Non-pigmented ciliary epithelial cell (primary cell): ENCODE measurements at places on chromosomes 6 and 20.

- DNase-seq, result peak; percentile 6
These were observed 45.3 kb downstream of the SMLR1 start for GRCh38 chr6:130872250-130873095.

GRCh38 chr20:57660922-57661745 is 40.9 kb upstream of the ZBP1 start:
- DNase-seq, result no peak

- DNase-seq, result no peak
These were observed 25.3 kb downstream of the RAB44 start for GRCh38 chr6:36722879-36723278.

- DNase-seq, result no peak
These were observed 168.6 kb downstream of the GMPR start for GRCh38 chr6:16406966-16407365.

DNA sequence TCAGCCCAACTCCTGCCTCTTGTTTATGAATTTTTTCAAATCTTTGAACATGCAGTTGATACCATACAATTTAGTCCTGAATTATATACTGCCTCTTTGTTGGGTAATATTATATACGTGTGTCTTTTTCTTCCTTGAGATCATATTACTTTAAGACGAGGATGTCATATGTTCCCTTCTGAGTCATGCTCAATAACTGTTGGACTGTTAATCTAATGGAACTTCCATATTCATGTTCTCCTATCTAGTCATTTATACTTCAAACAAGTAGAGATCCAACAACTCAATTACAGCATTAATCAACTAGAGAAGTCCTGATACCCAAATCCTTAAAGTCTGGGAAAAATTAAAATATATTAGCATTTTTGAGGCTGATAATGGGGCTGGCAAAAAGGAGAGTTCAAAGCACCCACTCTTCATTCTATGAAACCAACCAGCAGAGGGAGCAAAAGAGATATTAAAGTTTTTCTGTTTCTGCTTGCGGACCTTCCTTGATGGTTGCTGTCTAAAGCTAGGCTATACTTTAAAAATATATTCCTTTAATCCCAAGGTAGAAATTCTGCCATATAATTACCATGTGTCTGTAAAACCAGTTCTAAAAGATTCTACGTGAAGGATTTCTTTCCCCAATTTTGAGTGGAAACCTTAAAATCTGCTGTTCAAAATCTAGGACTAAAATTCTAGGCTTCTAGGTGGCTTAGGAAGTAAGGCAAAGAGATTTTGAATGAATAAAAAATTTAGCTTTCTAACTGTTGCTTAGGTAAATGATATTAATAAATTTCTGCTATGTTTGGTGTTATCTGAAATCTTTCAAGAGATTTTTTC is 498.9 kb downstream of the BCKDHB start:
- no peak for DNase-seq

- no peak for DNase-seq
These were observed 36.4 kb upstream of the MAN1A1 start for GRCh38 chr6:119385994-119386393.

GRCh38 chr20:19336631-19337030 is 124.2 kb downstream of the SLC24A3 start:
- no peak for DNase-seq

DNA sequence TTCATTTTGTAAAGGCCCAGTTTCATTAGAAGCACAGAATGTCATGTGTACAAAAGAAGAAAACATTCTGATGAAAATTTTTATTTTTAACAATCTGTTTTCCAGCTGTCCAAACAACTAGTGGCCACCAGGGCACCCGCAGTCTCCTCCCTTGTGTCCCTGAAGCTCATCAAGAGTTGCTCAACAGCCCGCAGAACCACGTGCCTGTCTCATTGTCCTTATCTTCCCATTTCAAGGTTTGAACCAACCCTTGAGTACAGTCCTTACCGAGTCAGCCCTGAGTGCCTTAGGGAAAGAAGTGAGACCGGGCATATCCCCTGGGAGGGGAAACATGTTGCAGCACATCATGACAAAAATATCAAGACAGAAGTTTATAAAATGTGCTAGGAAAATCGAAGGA is 15.9 kb upstream of the ZNF133 start:
- no peak for DNase-seq

DNA sequence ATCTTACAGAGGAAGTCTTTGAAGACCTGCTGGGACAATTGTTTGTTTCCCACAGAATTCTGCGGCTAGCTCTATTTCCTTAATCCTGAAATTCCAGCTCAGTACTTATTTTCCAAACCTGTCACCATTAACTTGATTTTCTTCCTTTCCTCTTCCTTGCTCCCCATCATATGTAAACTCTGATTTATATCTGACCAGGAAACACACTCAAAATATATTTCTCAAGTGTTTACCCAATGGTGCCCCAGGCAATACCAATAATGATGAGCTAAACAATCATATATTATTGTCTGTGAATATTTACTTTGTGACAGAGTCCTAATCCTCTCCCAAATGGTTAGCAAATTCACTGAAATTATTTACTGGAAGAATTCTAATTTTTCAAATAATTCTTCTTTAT is 597.3 kb downstream of the PKHD1 start:
- DNase-seq, result no peak

DNA sequence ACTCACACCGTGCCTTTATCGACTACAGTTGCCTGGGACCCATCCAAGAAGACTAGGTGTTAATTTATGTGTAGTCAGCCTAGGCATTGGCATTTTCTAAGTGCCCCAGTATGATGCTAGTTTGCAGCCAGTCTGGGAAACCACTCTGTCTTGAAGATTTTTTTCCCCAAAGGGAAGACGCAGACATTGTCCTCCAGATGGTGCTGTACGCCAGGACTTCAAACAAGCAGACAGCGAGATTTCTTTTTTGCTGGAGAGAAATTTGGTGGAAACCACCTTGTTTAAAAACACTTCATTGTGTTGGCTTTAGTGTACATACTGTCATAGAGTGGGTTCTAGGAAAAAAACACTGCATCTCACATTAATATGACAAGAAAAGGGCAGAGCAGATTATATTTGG is 30.0 kb downstream of the ALDH5A1 start:
- peak; percentile 24 for DNase-seq

DNA sequence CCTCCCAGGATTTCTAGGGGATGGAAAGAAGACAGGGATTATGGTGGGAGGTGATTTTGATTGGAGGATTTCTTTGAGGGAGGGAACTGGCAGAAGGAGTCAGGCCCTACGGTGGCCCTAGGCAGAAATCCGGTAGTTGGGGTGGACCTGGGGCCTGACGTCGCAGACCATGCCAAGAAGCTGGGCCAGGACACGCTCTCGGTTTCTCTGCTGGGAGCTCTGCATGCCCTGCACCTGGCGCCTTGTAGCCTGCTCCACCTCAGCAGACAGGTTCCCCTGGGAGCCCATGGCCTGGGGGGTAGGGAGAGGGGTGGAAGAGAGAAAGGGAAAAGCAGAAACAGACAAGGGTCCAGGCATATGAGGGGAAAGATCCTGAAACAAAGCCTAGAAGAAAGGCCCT is 1.1 kb downstream of the ATP6V1G2 start:
- DNase-seq, result no peak

GRCh38 chr6:29624520-29624961 is 8.4 kb downstream of the GABBR1 start:
- DNase-seq, result no peak

GRCh38 chr6:2099870-2100269 is 145.5 kb downstream of the GMDS start:
- no peak for DNase-seq

GRCh38 chr6:45328523-45328922 is 393 bp downstream of the RUNX2 start:
- DNase-seq, result no peak

- no peak for DNase-seq
These were observed 109.1 kb downstream of the MAN1A1 start for GRCh38 chr6:119240257-119241110.

GRCh38 chr6:168414336-168415097 is 26.5 kb upstream of the SMOC2 start:
- DNase-seq, result no peak

DNA sequence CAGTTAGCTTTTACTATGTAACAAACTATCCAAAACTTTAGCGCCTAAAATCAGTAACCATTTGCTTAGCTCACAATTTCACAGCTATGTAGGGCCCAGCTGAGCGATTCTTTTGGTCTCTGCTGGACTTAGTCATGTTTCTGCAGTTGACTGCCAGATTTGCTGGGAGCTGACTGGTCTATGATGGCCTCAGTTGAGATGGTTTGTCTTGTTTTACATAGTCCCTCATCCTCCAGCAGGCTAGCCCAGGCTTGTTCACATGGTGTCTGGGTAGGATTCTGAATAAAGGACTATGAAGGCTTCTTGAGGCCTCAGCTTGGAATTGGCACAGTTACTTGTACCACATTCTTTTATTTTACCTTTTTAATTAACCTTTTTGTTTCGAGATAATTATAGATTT is 247.8 kb upstream of the CHD6 start:
- no peak for DNase-seq

GRCh38 chr20:24530131-24530680 is 60.8 kb downstream of the SYNDIG1 start:
- no peak for DNase-seq

DNA sequence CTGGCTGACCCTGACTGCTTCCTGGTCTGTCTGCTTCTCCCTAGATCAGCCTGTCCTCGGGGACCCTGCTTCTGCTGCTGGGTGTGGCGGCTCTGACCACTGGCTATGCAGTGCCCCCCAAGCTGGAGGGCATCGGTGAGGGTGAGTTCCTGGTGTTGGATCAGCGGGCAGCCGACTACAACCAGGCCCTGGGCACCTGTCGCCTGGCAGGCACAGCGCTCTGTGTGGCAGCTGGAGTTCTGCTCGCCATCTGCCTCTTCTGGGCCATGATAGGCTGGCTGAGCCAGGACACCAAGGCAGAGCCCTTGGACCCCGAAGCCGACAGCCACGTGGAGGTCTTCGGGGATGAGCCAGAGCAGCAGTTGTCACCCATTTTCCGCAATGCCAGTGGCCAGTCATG is 6.3 kb downstream of the NRSN2 start:
- DNase-seq, result no peak

GRCh38 chr6:32146287-32146686 is 5.5 kb downstream of the PRRT1 start:
- DNase-seq, result no peak

- no peak for DNase-seq
These were observed 427.0 kb upstream of the SPTLC3 start for GRCh38 chr20:12581644-12582289.

DNA sequence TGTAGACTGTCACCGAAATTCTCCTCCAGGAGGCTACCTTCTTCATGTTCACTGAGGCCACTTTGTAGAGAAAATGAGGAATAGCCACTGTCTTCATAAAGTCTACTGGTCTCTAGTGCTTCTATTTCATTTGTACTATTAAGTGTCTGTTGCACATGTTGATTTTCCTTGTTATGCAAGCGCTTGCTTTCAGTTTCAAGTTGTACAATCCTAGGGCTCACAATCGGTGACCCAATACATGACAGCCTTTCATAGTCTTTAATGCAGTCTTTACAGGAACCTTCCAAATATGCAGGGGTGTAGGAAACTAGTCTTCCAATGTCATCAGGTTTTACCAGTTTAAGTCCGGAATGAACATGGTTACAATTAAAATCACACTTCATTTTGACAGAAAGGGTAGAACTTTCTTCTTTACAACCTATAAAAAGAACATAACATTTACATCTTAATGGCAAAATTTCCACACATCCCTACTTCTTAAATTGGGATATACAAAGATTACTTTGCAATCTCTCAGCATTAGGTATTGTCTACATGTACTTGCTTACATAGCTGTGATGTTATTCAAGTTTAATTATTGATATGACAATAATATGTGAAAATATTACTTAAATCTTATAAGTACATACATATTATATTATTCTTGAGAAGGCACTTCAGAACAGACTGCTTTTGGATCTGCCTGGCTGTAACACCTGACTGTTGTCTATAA is 7.5 kb downstream of the FBXO5 start:
- no peak for DNase-seq

- DNase-seq, result no peak
These were observed 141.7 kb upstream of the RPS6KA2 start for GRCh38 chr6:166768761-166769160.

- DNase-seq, result peak; percentile 42
These were observed 36.1 kb downstream of the PSMB1 start for GRCh38 chr6:170516783-170517616.

GRCh38 chr6:55674672-55675071 is 95.7 kb upstream of the HMGCLL1 start:
- no peak for DNase-seq

GRCh38 chr20:9966966-9967365 is 67.8 kb upstream of the ANKEF1 start:
- DNase-seq, result no peak
